ENCODE measurements at places on chromosomes 13 and 19.

DNA sequence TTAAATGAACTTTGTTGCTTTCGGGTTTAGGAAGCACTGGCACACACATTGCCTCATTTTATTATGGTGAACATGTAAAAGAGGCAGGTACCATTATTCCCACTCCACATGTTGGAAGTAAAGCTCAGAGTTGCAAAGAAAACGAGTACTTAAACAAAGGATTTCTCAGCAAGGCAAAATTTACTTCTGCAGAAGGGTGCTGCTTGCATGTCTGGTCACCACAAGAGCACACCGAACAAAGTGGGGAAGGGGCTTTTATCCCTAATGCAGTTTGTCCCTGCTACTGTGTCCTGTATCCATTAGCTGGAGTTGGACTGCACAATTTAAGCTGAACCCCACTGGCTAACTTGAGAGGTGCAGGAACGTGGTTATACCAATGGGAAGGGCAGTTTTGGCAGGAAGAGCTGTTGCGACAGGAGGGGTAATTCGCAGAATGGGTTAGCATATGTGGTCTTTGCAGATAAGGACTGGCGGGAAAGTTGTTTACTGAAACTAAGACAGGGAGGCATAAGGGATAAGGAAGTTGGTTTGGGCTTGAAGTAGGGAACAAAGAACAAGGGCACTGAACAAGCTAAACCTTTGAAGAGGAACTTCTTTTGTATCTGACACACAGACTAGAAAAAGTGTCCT lies 545.5 kb downstream of the UQCRFS1 start:
- no peak for DNase-seq

- no peak for DNase-seq
Observed at GRCh38 chr13:30998136-30999088, 66.0 kb downstream of the TEX26 start.

DNA sequence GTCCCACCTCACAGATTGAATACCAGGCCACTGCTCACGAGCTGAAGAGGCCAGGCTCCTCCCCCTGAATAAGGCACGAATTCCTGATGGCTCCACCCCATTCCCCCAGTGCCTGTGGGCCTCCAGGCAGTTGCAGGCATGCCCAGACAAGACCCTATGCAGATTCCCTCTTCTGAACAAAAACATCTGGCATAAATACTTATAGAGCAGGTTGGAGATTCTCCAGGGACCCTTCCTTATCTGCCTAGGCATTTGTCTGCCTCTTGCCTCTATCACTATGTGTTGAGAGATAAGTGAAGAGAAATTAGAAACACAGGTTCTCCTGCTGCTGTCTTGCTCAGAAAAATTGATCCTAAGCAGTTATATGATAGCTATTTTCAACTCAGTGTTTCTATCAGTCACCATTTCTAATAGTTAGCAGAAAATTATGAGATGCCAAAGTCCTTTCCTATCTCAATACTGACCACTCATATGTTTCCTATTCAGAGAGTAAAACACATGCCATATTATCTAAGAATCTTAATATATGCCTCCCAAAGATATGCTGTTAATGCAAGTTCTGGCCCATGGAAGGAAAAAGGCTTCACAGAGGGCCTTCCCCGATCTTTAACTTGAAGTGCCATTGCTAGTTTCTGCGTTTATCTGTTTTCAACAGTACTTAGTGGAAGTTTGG lies 364.0 kb downstream of the KCTD12 start:
- DNase-seq: no peak

DNA sequence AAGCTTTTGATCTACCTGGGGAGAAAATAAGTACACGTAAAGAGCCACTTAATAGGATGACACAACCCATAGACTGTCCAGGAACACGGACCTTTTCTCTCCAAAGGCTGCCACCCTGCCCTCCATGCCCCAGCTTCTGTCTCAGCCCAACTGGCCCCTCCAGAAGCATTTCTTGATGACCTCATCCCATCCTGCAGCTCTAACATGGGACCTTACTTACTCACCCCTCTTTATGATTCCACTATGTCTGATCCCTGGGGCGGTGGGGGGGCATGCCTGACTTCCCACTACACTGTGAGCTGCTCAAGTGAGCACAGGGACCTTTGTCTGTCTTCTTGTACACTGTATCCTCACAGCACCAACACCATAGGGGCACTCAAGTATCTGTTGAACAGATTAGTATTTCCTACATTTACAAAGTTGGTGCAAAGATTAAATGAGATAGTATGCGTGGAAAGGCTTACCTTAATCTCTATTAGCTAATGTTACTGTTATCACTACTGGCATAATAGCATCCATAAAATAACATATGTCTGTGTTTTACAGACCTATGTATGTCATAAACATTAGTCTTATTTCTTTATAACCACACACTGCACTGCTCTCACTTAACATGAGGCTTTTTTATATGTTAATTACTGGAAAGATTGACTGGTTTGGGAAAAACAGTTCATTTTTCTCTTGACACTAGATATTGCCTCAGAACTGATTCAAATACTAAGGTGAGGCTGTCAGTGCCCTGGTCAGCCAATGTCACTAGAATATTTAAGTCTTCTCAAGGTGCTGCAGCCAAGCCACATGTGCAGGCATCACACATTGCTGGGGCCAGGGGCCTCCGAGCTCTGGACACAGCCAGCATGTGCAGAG lies 100.9 kb downstream of the FOXO1 start:
- DNase-seq: no peak

DNA sequence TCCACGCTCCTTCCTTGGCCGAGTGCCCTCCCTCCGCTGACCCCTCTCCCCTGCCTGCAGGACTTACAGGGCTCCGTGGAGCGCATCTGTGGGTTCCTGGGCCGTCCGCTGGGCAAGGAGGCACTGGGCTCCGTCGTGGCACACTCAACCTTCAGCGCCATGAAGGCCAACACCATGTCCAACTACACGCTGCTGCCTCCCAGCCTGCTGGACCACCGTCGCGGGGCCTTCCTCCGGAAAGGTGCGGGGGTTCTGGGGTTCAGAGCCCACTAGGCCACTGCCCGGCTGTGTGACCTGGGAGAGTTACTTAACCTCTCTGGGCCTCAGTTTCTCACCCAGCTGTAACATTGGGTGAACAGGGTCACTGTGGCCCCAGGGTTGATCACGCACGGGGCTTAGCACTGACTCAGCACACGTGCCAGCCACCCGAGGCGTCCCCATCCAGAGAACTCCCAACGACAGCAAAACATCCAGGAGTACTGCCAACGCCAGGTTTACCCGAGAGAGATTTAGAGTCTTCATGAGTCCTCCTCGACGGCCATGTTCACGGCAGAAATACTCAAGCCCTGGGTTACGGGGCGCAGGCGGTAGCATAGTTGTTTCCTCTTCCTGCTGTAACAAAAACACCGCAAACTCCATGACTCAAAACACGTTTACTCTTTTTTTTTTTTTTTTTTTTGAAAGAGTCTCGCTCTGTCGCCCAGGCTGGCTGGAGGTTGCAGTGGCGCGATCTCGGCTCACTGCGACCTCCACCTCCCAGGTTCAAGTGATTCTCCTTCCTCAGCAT lies 9.7 kb upstream of the SPACA4 start:
- no peak for DNase-seq
